ENCODE measurements at places on chromosomes 2 and 18. TPM values are rescaled to one million over a fixed set of nuclear protein-coding genes. Genes with fewer than 3 reads are reported as not detected.

CYS1 gene
- 1.1 TPM for total RNA-seq

EPAS1 gene
- total RNA-seq = 31.6 TPM

DSC3 gene
- 0.02 TPM for total RNA-seq

GAL3ST2 gene
- not detected for total RNA-seq

SULT1C2 gene
- total RNA-seq = 0.70 TPM

PSD4 gene
- 1.4 TPM for total RNA-seq

PSMD14 gene
- 177 TPM for total RNA-seq

DCDC2C gene
- not detected for total RNA-seq

MAP4K3 gene
- total RNA-seq = 20.1 TPM

IL36B gene
- total RNA-seq = not detected

BOK gene
- total RNA-seq = 1.2 TPM

ZSCAN30 gene
- total RNA-seq = 5.3 TPM

FN1 gene
- total RNA-seq = 246 TPM

SLC40A1 gene
- 2.2 TPM for total RNA-seq

MREG gene
- total RNA-seq = 8.3 TPM

IGFBP5 gene
- total RNA-seq = 374 TPM

ANKRD36 gene
- total RNA-seq = 4.2 TPM

PLA2R1 gene
- 0.06 TPM for total RNA-seq

SKA1 gene
- 30.4 TPM for total RNA-seq

CCDC68 gene
- not detected for total RNA-seq

UGT1A3 gene
- total RNA-seq = not detected

TP53I3 gene
- total RNA-seq = 5.1 TPM

ACYP2 gene
- 15.8 TPM for total RNA-seq

EHD3 gene
- total RNA-seq = 4.6 TPM

MAPRE3 gene
- total RNA-seq = 2.7 TPM

AMER3 gene
- total RNA-seq = not detected

ABCB11 gene
- not detected for total RNA-seq

CFC1 gene
- not detected for total RNA-seq

Data from H4 (cell line).